ENCODE measurements at places on chromosomes 6 and 20. TPM values are rescaled to one million over a fixed set of nuclear protein-coding genes. Genes with fewer than 3 reads are reported as not detected.

EFCAB8 gene
- total RNA-seq: 0.20 TPM

ISM1 gene
- 0.95 TPM for total RNA-seq

HS3ST5 gene
- 0.26 TPM for total RNA-seq

XKR7 gene
- total RNA-seq: not detected

ADA gene
- 5.1 TPM for total RNA-seq

SSTR4 gene
- total RNA-seq: not detected

All from mucosa of gallbladder (tissue), 1 donor.